Activated T-cell treated with anti-CD3 and anti-CD28 coated beads for 4 hours (primary cell): ENCODE measurements at places on chromosomes 2 and 18.

GRCh38 chr2:37415128-37415820, 70.8 kb downstream of the QPCT start:
- no peak for DNase-seq

DNA sequence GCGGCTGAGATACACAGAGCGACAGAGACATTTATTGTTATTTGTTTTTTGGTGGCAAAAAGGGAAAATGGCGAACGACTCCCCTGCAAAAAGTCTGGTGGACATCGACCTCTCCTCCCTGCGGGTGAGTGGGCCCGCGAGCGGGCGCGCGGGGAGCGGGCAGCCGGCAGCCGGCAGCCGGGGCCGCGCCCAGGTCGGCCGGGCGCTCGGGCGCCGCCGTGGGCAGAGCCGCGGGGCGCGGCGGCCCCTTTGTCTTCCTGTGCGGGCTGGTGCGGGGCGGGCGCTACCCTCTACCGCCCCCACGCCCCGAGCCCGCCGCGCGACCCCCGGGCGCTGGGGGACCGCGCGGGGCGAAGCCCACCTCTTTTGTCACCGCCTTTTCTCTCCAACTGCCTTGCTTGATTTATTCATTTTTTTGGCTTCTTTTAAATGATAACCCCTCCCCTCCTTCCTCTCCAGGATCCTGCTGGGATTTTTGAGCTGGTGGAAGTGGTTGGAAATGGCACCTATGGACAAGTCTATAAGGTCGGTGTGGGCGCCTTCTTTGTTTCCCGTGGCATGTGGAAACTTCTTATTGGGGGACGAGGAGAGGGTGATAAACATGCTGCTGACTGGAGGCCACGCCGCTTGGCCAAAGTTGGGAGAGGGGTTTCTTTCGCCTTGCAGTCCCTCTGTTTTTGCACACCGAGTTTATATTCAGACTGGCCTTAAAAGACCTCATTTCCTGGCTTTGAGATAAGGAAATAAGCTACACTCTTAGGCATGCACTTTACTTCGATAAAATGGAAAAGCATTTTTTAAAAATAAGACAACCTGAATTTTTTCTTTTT, 722 bp downstream of the MAP4K4 start:
- no peak for DNase-seq

- no peak for DNase-seq
These were observed 3.0 kb downstream of the FZD7 start for GRCh38 chr2:202036601-202037037.

DNA sequence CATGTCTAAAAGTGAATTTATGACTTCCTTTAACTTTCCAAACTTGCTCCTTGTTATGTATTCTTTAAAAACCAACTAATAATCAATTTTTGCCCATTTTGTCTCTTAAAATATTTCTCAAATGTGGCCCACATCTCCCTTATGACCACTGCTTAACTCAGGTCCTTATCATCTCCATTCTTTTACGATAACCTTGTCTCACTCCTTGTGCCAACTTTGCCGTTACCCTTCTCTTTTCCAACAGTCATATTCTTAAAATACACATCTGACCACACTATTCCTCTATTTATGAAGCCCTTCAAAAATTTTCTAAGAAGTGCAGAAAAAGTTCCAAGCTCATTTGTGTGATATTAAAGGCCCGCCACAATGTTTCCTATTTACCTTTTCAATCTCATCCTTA, 47.8 kb downstream of the PPP1R1C start:
- no peak for DNase-seq

DNA sequence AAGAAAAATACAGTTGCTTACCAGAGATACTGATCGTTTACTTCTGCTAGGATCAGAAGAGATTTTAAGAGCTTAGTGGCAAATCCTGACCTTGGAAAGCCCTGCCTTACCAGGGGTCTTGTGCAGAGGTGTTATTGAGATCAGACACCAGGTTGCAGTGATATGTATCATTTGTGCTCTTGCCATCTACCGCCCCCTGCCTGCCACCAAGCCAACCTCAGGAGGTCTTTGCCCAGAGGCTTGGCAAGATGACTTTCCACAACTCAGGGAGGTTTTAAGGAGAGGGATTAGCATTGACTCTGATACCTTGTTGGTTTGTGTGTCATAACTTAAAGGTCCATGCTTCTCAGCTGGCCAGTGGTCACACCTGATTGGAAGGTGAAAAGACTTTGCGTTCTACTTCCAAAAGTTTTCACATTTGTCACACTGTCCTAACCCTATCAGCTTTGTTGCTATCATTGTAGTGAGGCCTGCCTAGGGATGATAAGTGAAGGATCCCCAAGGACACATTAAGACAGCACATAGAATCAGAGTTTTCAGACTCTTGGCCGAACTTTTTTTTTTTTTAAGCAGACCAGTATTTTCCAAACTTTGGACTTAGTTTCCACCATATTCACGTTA, 46.2 kb upstream of the MGAT5 start:
- peak; percentile 52 for DNase-seq

DNA sequence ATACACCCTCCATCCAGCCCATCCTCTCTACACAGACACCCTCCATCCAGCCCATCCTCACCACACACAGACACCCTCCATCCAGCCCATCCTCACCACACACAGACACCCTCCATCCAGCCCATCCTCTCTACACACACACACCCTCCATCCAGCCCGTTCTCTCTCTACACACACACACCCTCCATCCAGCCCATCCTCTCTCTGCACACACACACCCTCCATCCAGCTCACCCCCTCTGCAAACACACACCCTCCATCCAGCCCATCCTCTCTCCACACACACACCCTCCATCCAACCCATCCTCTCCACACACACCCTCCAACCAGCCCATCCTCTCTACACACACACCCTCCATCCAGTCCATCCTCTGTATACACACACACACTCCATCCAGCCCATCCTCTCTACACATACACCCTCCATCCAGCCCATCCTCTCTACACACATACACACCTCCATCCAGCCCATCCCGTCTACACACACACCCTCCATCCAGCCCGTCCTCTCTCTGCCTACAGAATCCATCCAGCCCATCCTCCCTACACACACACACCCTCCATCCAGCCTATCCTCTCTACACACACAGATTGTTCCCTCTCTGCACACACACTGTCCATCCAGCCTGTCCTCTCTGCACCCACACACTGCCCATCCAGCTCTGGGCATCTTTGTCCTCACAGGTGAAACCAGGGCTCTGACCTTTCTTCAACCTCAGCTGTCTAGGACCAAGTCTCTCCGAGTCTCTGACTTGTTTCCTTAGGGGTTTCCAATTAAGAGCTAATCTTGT, 81.2 kb downstream of the EIPR1 start:
- DNase-seq, result no peak

DNA sequence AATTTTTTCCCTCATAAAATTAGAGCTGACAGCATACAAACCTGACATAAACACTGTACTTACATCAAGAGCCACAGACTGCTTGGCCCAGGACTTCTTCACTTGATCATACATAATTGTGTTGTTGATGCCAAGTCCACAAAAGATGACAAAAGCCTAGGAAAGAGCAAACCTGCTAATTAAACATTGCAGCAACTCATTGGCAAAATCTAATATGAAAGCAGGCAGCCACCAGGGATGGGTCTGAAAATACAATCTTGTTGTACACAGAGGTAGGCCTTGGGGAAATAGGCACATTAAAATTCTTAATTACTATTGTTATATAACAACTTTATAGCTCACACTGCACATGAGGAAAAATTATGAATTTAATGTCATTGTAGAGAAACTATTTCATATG, 255.8 kb downstream of the PDE11A start:
- no peak for DNase-seq

GRCh38 chr2:5991305-5991968, 299.3 kb downstream of the SOX11 start:
- no peak for DNase-seq

- DNase-seq, result no peak
These were observed 40.3 kb downstream of the EML6 start for GRCh38 chr2:54763636-54764291.

- DNase-seq, result no peak
These were observed 84.1 kb upstream of the RASGRP3 start for GRCh38 chr2:33392366-33392765.

GRCh38 chr2:24586955-24587354, 95.9 kb downstream of the NCOA1 start:
- no peak for DNase-seq

- no peak for DNase-seq
These were observed 199.6 kb downstream of the MYCN start for GRCh38 chr2:16139663-16140615.

DNA sequence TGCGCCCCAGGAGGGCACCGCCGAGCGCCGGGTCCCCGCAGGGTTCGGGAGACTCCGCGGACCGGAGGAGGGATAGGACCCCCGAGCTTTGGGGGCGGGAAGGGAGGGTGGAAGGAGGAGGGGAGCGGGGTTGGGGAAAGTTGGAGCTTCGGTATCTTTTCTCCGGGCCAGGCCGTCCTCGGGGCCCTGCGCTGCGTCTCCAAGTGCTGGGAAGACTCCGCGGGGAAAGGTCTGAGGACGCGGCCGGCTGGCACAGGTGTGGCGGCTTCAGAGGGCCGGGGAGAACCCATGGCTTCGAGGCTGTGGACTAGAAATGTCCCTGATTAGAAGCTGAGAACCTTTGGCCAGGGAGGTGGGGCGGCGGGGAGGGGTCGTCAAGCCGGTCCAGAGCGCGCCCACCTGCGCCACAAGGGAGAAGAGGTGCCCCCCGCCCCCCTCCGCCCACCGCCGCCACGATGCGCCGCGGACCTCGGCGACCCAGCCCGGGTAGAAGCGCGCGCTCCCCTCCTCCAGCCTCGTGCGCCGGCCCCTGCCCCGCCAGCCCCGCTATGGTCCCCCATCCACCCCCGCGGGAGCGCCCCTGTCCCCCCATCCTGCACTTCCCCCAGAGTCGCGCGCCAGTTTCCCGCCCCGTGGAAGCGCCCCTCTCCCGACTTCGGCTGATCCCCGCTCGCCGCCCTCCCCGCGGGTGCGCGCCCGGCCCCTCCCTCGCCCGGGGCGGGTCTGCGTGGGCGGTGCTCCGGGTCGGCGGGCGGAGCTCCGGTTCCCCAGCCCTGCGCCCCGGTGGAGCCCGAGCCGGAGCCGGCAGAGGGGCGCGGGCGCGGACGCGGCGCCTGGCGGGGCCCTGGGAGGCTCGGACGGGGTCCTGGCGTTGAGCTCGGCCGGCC, at the start of gene SNTG2:
Gene SNTG2 (plus strand): TSS at position 770 of the 887 bp plus-strand sequence. CDS start 148 bp downstream, outside the sequence.
- peak; percentile 62 for DNase-seq

GRCh38 chr2:154720651-154721050, 22.2 kb downstream of the KCNJ3 start:
- DNase-seq, result no peak
